ENCODE measurements at places on chromosomes 1 and 21.

DNA sequence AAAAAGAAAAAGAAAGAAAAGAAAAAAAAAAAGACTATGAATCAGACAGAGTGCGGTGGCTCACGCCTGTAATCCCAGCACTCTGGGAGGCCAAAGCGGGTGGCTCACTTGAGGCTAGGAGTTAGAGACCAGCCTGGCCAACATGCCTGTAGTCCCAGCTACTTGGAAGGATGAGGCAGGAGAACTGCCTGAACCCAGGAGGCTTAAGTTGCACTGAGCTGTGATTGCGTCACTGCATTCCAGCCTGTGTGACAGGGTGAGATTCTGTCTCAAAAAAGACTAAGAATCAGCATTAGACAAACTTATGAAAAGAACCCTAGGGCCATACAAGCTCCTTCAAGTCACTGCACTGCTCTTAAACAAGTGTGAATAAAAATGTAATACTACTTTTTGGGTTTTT, 16.9 kb downstream of the PSMB4 start:
- peak; percentile 9 for DNase-seq

GRCh38 chr1:32881291-32881690, 5.0 kb upstream of the HPCA start:
- DNase-seq = no peak

GRCh38 chr21:27693376-27693775, 726.5 kb upstream of the ADAMTS5 start:
- peak; percentile 16 for DNase-seq

- no peak for DNase-seq
Observed at GRCh38 chr21:17753736-17754135, 65.4 kb downstream of the C21orf91 start.

- no peak for DNase-seq
Observed at GRCh38 chr1:37108596-37109188, 74.4 kb upstream of the GRIK3 start.
